ENCODE measurements at places on chromosomes 12 and 14. TPM values are rescaled to one million over a fixed set of nuclear protein-coding genes. Genes with fewer than 3 reads are reported as not detected.

The LRRC43 gene
- 0.72 TPM for total RNA-seq

The LALBA gene
- total RNA-seq = not detected

The DBX2 gene
- total RNA-seq = not detected

The A2M gene
- total RNA-seq = not detected

The DNAH10 gene
- under 0.01 TPM for total RNA-seq

The E2F7 gene
- 2.6 TPM for total RNA-seq

The TMEM119 gene
- total RNA-seq = not detected

The KRT74 gene
- total RNA-seq = not detected

The MSRB3 gene
- total RNA-seq = 5.8 TPM

The SFSWAP gene
- 10.4 TPM for total RNA-seq

The INHBC gene
- not detected for total RNA-seq

The LRRC9 gene
- total RNA-seq = under 0.01 TPM

The SLC17A8 gene
- total RNA-seq = not detected

The SELPLG gene
- total RNA-seq = not detected

The PRB2 gene
- not detected for total RNA-seq

The TMPRSS12 gene
- not detected for total RNA-seq

The EIF2S3B gene
- total RNA-seq = 0.72 TPM

The PPM1H gene
- total RNA-seq = 4.8 TPM

The MIA2 gene
- 31.3 TPM for total RNA-seq

The RARG gene
- 65.4 TPM for total RNA-seq

The RD3L gene
- total RNA-seq = not detected

The KRT72 gene
- total RNA-seq = not detected

The NAV3 gene
- 5.8 TPM for total RNA-seq

The MYH7 gene
- total RNA-seq = under 0.01 TPM

The BRF1 gene
- total RNA-seq = 22.9 TPM

The HNF1A gene
- not detected for total RNA-seq

The FAIM2 gene
- not detected for total RNA-seq

The RPS26 gene
- total RNA-seq = 233 TPM

The ANKS1B gene
- 0.48 TPM for total RNA-seq

The BDKRB1 gene
- total RNA-seq = 3.6 TPM

The GLS2 gene
- total RNA-seq = 3.1 TPM

The OVCH1 gene
- total RNA-seq = not detected

The PDE3A gene
- total RNA-seq = not detected

The RCOR1 gene
- 22.8 TPM for total RNA-seq

The GTF2H3 gene
- 61.4 TPM for total RNA-seq

The GLT8D2 gene
- 0.43 TPM for total RNA-seq

The TSPAN19 gene
- not detected for total RNA-seq

The SLC7A7 gene
- 0.43 TPM for total RNA-seq

The ARHGAP9 gene
- total RNA-seq = not detected

The FGF6 gene
- total RNA-seq = not detected

The IL22 gene
- total RNA-seq = not detected
